Muscle of back (tissue), 13 donors: ENCODE measurements at places on chromosomes 4 and X. TPM values are rescaled to one million over a fixed set of nuclear protein-coding genes. Genes with fewer than 3 reads are reported as not detected.

The PRRG1 gene
- 10.9 TPM for polyA plus RNA-seq

DNA sequence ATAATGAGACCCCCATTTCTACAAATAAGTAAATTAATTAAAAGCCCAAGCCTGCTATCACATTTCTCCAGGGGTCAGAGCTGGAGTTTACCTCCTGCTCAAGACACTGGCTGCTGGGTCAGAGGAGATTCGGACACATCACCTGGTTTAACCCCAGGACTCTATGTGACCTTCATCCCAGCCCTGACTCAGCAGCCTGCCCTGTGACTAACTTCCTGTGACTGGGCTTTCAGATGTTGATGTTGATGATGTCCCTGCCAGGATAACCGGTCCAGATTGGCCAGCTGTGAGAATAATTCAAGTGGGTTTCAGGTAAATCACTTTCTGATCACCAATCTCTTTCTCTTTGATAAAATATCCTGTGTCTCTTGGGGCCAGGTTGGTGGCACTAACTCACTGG lies 102.4 kb upstream of the MAML3 start:
- no peak for DNase-seq

The BGN gene
- polyA plus RNA-seq: 87.6 TPM

The CHRDL1 gene
- polyA plus RNA-seq: 7.5 TPM

The NXF2B gene
- not detected for polyA plus RNA-seq

DNA sequence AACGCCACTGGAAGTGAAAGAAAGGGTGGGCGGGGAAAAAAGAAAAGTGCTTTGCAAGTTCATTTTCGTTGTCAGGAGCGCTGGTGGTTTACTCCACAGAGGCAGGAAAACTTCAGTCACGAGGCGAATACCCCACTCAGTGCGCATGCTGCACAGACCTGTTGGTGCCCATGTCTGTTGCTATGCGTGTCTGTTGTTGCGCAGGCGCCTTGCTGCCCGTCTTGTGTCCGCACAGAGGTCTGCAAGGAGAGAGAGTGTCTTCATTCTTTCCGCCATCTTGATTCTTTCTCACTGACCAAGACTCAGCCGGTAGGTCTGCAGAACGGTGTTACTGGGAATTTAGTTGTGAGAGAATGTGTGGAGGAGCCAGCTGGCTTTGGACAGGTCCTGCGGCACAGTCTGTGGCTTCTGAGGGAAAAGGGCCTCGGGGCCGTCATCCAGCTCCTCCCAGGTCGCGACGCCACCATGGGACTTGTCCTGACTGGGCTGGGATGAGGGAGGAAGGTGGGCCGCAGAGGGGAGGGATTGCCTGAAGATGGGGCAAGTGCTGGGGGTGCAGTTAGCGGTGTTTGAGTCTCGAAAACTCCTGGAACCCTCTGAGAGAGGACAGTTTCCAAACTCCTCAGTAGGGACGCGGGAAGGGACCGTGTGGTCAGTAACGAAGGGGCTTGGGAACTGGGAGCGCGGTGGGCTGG lies at the start of gene PAGE2:
Gene PAGE2 (plus strand): TSS at position 224 of the 695 bp plus-strand sequence. CDS start 1,003 bp downstream, outside the sequence.
- DNase-seq: no peak

The NSG1 gene
- polyA plus RNA-seq: 1.3 TPM

- no peak for DNase-seq
Observed at GRCh38 chr4:100340512-100341485, 150.5 kb upstream of the DDIT4L start.

The FAM47E gene
- 1.1 TPM for polyA plus RNA-seq

The NAP1L3 gene
- 9.4 TPM for polyA plus RNA-seq

DNA sequence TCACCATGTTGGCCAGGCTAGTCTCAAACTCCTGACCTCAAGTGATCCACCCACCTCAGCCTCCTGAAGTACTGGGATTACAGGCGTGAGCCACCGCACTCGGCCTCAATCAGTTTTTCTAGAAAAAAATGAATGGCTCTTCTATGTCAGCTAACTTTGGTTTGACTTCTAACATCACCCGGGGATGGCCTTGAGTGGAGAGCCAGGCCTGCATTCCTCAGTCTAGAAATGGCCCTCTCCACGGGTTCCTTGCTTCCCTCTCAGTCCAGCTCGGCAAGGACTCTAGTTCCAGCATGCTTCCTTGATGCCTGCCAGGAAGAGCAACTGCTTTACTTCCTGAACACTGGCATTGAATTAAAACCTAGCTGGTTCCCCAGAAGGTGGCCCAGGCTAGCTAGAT lies 39.0 kb downstream of the SLC25A5 start:
- no peak for DNase-seq

The ADH1B gene
- polyA plus RNA-seq: 18.8 TPM

- no peak for DNase-seq
Observed at GRCh38 chr4:86181585-86181984, 178.3 kb downstream of the MAPK10 start.

- no peak for DNase-seq
Observed at GRCh38 chr4:14621731-14622463, 380.4 kb upstream of the CPEB2 start.

The COL25A1 gene
- 4.2 TPM for polyA plus RNA-seq

- no peak for DNase-seq
Observed at GRCh38 chrX:73647632-73648322, 84.8 kb downstream of the CHIC1 start.

DNA sequence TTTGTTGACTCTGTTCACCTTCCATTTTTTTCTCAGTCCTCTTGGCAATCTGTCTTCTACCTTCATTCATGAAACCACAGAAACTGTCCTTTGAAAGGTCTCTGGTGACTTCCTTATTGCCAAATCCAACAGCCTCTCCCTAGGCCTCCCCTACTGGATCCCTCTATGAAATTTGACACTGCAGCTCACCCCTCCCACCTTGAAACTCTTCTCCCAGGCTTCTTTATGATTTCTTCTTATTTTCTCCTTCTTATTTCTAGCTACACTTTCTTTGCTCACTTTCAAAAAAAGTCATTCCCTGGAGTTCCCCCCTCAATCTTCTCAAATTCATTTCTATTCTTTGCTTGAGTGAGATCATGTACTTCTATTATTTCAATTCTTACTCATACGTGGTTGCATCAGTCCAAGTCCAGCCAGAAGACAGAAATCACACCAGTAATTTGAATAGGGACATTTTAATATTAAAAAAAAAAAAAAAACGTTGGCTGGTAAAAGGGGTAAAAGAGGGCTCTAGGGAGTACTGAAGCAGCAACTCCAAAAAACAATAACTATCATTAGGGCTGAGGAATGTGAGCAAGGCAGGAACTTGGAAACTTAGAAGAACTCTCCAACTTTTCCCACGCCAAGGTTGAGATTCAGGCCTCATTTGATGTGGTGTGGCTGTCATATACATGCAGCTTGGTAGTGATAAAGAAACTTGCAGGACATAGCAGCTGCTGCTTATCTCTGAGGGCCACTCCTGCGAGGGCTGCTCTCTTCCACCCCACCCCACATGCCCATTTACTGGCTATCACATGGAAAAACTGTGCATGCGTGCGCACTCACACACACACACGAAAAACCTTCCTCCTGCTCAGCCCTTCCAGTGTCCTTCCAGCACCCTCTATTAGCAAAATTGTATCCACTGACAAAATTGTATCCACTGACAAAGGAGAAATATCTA lies 169.8 kb upstream of the GALNT7 start:
- peak; percentile 51 for DNase-seq

- no peak for DNase-seq
Observed at GRCh38 chr4:108427946-108428485, 192.4 kb upstream of the RPL34 start.
